ENCODE measurements at places on chromosomes 3 and 15.
A peak's percentile ranks its signal among the peaks of the same experiment; 100 is the strongest.

GRCh38 chr15:52440414-52440813, 88.3 kb downstream of the MYO5A start:
- DNase-seq: peak; percentile 24

GRCh38 chr3:66722675-66723074, 221.9 kb upstream of the LRIG1 start:
- DNase-seq: no peak

DNA sequence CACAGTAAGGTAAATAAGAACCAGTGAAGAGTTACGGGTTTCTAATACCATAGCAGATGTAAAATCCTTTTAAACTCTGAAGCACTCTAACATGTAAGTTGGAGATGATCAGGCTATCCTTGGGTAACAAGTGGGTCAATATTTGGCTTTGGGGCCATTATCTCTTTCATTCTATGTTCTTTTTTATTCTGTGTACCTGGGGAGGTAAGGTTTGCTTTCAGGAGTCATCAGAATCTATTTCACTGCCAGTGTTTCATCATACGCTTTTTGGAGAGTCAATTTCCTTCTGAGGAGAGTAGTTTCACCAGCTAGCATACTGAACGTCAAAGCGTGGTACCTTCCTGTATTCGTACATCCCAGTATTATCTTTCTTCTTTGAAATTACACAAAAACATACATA, 166.5 kb downstream of the GMNC start:
- DNase-seq: peak; percentile 13

- peak; percentile 79 for DNase-seq
Measured at GRCh38 chr3:44870375-44871061, 3.9 kb upstream of the TGM4 start.

DNA sequence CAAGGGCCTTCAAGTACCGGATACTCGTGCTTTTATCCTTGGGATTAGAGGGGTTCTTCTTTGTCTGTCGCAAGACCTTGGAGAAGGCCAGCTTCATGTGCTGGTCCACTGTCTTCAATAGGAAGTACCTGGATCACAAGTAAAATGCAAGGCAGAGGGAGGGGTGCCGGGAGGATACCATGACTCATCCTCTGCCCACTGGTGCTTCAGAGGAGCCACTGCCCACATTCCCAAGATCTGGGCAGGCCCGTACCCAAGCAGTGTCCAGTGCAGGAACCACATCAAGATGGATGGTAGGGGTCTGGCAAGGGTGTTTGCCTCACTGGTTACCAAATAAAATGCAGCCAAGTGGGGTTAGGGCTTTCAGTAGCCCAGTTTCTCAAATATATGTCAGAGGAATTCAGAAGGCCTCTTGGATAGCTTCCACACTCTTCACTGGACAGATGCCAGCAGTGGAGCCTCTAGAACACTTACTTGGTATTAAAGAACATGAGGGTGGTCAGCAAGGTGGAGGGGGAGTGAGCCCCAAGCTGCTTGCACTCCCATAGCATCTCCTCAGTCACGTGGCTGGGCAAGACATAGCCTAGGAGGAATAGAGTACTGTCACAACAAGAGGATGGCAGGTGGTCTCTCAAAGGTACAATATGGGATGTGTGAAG, 3.6 kb upstream of the IMPDH2 start:
- DNase-seq: no peak

GRCh38 chr3:122246199-122246598, 62.7 kb downstream of the CASR start:
- DNase-seq: no peak

- no peak for DNase-seq
Measured at GRCh38 chr3:106673926-106674569, 703.2 kb upstream of the CCDC54 start.

GRCh38 chr3:108713816-108714215, 43.4 kb downstream of the RETNLB start:
- peak; percentile 47 for DNase-seq

DNA sequence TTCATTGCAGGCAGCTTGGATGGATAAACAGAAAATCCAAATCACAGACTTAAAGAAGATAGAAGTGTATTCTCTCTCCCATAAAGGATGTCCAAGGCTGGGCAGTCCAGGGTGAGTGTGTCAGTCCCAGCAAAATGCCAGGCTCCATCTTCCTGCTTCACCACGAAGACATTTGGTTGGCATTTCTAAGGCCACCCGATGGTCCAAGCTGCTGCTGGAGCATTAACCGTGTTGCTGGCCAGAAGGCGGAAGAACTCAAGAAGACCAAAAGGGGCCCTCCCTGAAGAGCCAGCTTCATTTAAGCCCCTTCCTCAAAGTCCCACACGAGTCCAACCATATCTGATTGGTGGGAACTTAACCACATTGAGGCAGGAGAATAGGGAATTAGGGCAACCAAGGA, 3.0 kb upstream of the CYP11A1 start:
- no peak for DNase-seq

DNA sequence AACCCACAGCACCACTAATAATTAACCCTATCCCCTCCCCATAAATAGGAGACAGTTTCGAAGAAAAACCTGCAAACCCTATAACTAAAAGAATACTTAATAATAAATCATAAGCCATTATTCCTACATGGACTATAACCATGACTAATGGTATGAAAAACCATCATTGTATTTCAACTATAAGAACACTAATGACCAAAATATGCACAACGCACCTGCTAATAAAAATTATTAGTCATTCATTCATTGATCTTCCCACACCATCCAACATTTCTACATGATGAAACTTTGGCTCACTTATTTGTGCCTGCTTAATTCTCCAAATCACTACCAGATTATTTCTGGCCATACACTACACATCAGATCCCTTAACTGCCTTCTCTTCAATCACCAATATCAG, 16.6 kb downstream of the AQP9 start:
- no peak for DNase-seq
